ENCODE measurements at places on chromosomes 12 and 14.

DNA sequence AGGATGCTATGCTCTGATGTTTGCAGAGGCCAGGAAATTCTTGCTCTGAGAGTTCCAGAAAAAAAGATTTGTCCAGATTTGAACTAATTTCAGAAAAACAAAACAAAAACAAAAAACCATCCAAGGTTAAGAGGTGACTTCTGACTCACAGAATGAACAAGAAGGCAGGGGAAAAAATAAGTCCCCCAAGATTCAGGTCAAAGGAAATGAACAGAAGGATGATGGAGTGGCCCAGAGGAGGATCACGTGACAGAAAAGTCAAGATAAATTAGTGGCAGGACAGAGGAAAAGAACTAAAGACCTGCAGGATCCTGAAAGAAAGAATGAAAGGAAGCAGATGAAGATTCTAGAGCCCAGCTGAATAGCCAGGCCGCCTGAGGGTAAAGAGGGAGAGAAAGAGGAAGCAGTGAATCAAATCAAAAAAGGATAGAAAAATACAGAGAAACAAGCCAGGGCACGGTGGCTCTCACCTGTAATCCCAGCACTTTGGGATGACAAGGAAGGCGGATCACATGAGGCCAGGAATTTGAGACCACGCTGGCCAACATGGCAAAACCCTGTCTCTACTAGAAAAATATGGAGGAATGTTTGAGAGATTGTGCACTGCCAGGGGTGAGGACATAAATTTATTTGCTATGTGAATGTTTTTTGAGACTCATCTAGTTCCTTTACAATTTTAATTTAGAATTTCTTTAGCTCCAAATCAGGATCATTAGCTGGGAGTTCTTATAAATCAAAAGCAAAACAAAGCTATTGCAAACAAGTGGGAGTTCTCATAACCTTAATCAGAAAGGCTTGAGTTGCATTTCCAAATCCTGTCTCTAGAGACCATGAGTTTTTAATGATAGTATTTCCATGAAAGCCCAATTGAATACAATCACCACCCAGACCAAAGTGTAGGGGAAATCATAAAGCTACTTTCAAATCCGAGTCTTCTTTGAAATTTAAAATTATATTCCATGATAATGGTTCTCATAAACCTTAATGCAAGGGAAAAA lies 217.1 kb upstream of the PLEKHG7 start:
- no peak for DNase-seq

- DNase-seq = no peak
Observed at GRCh38 chr12:13211859-13212664, 15.5 kb downstream of the EMP1 start.

DNA sequence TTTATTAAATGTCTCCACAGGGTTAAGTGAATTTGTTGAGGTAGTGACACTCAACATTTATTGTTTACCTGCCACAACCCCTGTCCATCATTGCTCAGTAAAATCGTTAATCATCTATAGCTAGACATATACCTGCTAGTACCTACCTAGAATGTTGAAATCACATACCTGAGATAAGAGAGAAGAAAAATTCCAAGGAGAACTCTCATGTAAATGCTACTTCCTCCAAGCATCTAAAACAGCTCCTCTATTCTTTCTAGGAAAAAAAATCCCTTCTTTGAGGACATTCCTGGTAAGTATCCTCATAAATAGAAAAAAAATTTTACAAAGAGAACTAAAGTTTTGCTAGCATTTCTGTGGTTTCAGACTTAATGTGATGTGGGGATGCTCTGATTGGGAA lies 325.1 kb downstream of the DAD1 start:
- no peak for DNase-seq

- no peak for DNase-seq
Observed at GRCh38 chr12:70508178-70508577, 129.1 kb downstream of the PTPRB start.

DNA sequence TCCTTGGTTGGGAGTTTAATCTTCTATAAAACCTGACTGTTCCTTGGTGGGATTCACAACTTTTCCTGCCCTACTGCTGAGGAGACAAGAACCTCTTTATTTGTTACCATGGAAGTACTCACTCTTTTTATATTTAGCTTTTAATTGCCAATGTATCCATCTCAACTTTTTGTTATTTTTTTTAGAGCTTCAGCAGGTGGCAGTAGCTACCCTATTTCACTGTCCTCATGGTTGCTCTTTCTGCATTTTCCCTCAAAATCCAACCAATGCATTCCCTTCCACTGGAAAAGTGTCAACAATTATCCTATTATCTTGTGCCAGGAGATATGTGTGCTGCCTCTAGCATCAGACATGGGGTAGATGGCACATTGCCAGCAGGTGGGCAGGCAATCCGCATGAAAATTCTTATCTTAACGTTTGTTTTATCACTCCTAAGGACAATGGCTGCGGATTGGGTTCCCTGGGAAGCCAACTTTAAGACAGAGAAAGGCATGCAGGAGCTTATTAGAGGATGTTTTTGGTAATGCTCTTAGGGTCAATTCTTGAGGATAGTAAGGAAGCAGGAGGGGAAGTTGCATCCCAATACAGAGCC lies 406.4 kb downstream of the SNAPC1 start:
- DNase-seq = no peak

DNA sequence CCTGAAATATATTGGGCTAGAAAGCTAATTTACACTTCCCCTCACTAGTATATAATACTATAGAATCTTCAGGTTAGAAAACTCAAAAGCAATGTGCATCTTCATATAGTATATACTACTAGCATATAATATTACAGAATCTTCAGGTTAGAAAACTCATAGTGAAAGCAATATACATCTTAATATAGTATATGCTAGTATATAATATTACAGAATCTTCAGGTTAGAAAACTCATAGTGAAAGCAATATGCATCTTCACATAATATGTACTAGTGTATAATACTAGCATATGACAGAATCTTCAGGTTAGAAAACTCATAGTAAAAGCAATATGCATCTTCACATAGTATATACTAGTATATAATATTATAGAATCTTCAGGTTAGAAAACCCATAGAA lies 329.6 kb downstream of the ZFP36L1 start:
- no peak for DNase-seq

DNA sequence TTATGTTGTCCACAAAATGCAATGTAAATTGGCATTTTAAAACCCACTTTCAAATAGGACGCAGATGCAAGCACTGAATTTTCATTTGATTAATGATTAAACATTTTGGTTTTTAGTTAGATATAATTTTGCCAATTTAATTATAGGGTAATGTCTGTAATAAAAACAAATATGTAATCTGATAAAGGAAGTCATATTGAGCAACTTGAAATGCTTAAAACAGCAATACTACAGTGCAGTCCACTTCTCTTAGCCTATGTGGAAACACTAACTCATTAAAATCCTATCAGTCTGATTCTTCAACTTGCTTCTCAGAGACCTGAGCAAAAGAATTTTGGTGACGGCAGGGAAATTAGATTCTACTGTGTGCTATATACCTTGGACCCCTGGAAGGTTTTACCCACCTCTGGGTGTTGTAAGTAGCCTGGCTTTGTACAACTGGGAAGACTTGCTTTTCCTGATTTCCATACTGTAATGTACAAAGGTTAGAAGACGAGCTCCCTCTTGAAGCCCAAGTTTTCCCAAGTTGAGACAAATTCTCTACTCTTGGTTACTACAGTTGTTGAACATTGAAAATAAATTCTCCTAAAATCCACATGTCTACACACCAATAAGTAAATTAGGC lies 4.1 kb downstream of the TRHDE start:
- no peak for DNase-seq

Data from vagina (tissue), 2 donors.